ENCODE measurements at places on chromosomes 7 and 10.

- DNase-seq: no peak
Observed at GRCh38 chr10:85789982-85790789, 576.4 kb downstream of the GRID1 start.

- no peak for DNase-seq
Observed at GRCh38 chr10:129099486-129099885, 367.6 kb upstream of the MGMT start.

GRCh38 chr10:129864601-129865126 is 99.4 kb downstream of the EBF3 start:
- DNase-seq: no peak

DNA sequence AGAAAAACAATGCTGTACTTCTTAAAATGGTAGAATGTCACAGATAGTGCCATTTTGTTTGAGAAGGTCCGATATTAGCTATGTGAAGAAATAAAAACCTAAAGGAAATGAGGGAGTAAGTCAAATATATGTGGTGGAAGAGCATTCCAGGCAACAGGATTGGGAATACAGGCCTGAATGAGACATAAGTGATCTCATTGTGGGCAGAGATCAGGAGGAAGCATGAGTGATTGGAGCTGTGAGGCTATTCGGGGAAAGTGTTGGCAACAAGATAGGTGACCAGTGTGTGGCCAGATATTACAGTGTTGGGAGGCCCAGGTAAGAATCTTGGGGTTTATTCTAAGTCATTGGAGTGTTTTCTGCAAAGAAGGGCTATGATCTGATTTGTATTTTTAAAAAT is 41.3 kb upstream of the AGMO start:
- no peak for DNase-seq

All from WTC11 (cell line).